ENCODE measurements at places on chromosomes 1 and 21.

- DNase-seq: no peak
These were observed 395.4 kb upstream of the BEND5 start for GRCh38 chr1:49171941-49172593.

GRCh38 chr1:17903386-17903785, 148.3 kb downstream of the ACTL8 start:
- DNase-seq: no peak

DNA sequence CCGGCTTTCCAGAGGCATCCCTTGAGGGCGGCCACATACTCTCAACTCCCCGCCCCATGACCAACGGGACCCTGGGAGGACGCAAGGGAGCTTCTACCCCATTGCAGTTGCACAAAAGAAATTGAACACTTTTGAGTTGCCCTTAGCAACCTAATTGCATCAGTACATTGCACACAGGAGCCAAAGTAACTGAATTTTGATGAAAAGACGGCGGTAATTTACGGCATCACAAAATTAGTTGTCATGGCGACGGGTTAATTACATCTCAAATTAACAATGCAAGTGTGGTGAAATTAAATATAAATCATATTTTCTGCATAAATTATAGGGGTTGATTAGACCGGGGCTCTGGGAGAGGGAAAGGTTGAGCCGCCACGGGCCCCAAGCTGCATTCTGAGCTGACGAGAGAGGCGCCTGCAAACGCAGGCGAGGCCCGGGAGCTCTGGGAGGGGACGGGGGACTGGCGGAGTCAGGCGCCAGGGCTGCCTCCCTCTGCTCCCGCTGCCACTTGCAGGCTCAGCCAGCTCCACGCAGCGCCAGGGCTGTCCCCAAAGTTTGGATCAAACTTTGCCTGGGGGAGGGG, 61.4 kb downstream of the CASZ1 start:
- DNase-seq: no peak

DNA sequence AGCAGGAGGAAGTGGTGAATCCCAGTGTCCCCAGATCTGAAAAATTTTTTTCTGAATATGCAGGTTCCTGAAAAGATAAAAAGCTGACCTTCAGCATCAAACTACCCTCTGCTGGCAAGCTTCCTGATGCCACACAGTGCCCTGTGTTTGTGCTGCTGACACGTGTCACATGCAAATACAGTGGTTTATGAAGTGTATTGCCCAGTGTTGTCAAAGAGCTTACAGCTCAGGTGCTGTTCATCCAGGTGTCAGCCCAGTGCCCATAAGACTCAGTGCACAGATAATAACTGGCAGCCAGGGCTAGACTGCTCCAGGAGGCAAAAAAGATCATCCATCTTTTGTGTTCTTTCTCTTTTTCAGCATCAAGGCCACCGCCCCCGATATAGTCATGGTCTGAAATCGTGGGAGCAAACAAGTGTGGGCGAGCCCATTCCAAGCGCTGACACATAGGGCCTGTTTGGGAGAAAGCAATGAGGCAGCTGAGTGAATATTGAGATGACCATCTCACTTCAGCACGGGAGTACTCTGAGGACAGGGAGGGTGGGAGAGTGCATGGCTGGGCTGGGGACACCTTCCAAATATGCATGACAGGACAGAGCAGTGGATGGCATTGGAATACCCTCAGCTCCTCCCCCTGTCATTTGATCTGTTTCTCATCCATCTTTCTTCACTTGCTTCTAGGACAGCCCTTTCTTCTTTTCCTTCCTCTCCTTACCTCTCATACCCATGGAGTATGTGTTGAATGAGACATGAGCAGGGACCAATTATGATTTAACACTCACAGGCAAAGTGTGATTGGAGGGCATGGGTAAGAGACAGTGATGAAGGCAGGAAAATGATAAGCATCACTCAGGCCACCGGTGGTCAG, 6.4 kb upstream of the KCNK1 start:
- no peak for DNase-seq

DNA sequence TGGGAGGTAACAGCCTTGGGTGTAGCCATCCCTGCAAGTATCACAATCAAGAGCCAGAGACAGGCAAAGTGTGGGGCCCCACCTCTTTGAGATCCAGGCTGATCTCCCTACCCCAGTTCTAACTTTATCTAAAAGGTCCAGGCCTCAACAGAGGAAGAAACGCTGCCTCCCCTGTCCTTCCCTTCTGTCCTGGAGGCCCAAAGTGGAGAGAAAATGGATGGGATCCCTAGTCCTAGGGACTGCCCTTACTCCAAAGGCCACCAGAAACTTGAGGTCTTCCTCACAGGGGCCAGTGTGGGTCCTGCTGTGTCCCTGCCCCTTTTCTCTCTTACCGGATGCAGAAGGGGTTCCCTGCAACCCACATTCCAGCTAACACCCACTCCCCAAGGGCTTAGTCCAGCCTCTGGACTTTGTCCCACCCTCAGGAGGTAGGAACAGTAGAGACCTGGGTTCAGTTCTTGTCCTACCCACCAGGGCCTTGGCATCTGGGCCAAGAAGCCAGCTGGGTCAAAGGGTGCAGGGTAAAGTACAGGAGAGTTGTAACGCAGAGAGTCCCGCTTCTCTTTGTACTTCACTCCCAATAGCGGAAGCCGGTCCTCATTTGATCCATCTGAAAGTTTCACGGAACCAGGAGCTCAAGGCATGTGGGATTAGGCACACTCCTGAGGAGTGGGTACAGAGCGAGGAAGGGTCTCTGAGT, 1.9 kb downstream of the HDGF start:
- no peak for DNase-seq

- DNase-seq: no peak
These were observed 8.5 kb upstream of the BACH1 start for GRCh38 chr21:29290240-29290639.

DNA sequence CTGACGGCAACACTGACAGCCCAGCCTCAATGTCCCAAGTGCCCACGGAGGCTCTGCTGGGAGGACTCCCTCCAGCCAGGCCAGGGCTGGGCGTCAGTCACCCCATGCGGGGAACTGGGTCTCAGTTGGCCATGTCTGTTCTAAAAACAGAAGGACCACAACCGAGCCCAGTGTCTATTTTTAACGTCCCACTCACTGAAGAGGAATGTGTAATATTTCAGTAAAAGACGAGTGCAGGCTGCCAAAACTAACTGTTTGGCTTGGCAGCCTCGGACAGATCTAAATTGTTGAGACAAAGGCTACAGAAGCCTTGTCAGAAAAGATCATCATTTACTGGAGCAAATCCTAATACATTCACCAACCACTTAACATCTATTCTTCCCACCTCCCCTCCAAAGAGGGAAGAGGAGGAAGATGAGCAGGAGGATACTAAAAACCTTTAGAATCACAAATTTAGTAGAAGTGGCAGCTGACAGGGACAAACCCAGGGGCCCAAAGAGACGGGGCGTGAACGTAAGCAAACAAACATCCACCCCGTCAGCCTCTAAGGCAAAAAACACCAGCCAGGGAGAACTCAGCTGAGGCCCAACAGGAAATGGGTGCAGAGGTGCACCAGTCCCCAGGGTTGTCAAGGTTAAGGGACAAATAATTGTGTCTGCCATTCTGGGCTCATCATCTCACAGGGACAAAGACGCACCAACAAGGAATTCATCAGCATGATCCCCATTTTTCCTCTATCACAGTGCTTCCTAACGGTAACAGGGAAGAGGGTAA, 18.7 kb downstream of the C1orf198 start:
- no peak for DNase-seq

DNA sequence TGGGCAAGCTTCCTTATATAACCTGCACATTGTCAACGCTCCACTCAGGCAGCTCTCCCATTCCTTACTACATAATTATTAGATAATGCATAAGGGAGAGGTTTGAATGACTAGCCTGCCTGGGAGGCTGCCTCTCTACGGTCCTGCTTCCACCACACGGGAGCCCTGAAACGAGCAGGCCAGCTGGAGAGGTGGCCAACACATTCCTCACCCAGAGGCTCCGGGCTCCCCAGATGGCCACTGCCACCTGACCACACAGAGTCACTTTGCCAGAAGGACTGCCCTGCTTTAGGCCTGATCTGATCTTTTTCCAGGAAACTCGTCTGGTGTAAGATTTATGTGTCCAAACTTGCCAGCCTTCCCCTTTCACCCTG, 27.9 kb downstream of the HIVEP3 start:
- no peak for DNase-seq

DNA sequence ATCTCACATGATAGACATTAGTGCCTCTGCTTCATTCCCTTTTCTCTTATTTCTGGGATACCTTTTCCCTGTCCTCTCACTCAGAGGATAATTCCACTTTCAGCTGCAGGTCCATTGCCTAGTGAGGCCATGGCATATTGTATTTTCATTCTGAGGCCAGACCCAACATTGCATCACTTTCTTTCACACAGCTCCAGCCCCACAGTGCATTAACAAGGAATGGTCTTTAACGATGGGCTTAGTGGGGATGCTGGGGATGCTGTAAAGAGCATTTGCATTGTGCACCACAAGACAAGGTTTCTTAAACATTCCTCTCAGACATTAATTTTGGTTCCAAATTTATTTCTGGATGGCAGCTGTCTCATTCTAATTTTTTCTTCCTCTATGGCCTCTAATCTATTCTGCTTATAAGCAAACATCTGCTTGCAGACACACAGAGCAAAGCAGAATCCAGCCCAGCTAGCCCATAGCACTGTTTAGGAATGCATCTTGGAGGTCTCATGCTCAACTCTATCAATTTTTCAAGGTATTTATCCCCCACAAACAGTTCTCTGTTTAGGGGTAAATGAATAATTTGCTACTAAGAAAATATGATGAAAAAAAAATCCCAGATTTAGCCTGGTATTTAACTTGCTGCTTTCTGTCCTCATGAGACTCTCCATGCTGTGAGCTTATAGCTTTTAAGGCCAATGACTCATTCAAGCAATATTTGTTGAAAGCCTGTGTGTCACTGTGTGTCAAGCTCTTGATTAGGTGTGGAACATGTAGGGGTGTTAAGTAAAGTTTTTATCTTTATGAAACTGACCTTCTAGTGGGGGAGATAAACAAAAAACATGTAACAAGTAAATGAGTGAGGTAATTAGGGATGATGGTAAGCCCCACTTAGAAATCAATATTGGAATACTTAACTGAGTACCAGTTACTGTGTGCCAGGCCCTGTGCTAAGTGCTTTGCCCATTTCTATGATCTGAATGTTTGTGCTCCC, 44.5 kb upstream of the CCDC190 start:
- no peak for DNase-seq

DNA sequence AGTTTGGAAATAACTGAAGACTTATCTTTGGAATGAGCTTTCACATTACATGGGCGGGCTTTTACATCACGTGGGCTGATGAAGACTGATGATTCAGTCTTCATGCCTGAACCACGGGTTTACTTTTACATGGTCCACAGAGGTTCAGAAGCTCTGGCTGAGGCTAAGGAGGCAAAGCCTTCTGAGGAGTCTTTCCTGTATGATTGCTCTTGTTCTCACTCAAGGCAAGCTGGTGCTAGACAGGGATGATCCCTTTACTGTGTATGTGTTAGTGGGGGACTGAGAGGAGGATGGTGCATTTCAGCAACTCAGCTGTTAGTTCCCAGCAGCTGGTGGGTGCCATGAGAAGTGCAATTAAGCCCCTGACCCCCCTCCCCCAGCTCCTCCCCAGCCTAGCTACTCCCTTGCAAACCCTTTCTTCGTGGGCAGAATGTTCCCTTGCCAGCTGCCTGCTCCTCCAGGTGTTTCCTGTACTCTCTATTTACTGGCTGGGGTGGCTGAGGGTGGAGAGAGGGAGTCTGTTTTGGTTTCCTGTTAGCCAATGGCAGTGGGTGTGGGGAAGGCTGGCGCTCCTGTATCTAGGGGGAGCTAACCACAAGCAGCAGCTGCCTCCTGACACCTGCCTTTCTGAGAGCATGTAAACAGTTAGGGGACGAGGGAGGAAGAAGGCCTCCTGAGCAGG, 15.4 kb downstream of the BTG2 start:
- peak; percentile 67 for DNase-seq

- no peak for DNase-seq
These were observed 121.3 kb downstream of the TGFB2 start for GRCh38 chr1:218466341-218467010.

GRCh38 chr1:8104278-8105236, 78.4 kb upstream of the ERRFI1 start:
- DNase-seq: no peak

- DNase-seq: no peak
These were observed 101.8 kb upstream of the LPGAT1 start for GRCh38 chr1:211932231-211932932.

GRCh38 chr1:21696931-21697330, 27.8 kb upstream of the RAP1GAP start:
- no peak for DNase-seq

- no peak for DNase-seq
These were observed 307.0 kb upstream of the SGIP1 start for GRCh38 chr1:66226985-66227384.

- DNase-seq: peak; percentile 20
These were observed 47.2 kb downstream of the VPS26C start for GRCh38 chr21:37219761-37220432.

DNA sequence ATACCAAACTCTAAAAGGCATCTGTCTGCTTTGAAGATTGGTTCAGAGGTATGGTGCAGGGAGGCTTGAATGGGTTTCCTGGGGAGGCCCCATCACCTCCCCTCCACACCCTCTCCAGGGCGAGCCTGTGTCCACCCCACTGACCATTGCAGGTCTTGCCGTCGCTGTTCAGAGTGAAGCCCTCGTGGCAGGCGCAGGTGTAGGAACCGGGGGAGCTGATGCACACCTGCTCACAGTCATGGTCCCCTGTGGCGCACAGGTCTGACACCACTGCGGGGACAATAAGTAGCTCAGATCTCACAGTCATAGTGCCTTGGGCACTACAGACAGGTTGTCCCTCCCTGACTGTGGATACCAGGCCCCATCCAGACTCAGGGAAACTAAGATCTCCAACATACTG, 6.7 kb downstream of the MATN1 start:
- no peak for DNase-seq

GRCh38 chr1:981955-982558, at the start of gene PERM1:
Gene PERM1, minus strand, starts transcription at chr1:982093. Its CDS starts 1,064 bp downstream, at chr1:981029.
- no peak for DNase-seq

GRCh38 chr1:66415281-66415680, 118.7 kb upstream of the SGIP1 start:
- DNase-seq: no peak

- no peak for DNase-seq
These were observed 1.1 kb upstream of the B3GALT5 start for GRCh38 chr21:39611551-39612190.

DNA sequence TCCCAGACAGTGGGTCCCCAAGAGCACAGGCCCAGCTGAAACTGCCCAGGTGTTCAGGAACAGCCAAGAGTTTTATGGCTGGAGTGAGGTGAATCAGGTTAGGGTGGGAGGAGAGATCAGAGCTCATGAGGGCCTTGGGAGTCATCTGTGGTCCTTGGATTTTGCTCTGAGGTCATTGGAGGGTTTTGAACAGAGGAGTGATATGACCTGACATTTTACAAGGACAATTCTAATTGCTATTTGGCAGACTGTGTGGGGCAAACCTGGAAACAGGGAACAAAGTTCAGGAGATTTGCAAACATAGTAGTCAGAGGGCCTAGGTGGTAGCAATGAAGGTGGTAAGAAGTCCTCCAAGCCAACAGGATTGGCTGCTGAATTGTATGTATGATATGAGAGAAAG, 31.1 kb upstream of the LRRN2 start:
- no peak for DNase-seq

Measured in activated CD4-positive, alpha-beta T cell treated with anti-CD3 and anti-CD28 coated beads, Interleukin-2, amount 50 U/mL, for 16 hours (primary cell).